HuH-7 (cell line): ENCODE measurements at places on chromosomes 12 and 14.

- no peak for DNase-seq
Measured at GRCh38 chr12:53004582-53004981, 1.7 kb upstream of the EIF4B start.

GRCh38 chr14:40494483-40494882 is 1062.2 kb upstream of the FBXO33 start:
- DNase-seq = no peak

- no peak for DNase-seq
Measured at GRCh38 chr12:1779783-1780182, 40.6 kb upstream of the LRTM2 start.

- no peak for DNase-seq
Measured at GRCh38 chr12:20350026-20350425, 18.3 kb upstream of the PDE3A start.

DNA sequence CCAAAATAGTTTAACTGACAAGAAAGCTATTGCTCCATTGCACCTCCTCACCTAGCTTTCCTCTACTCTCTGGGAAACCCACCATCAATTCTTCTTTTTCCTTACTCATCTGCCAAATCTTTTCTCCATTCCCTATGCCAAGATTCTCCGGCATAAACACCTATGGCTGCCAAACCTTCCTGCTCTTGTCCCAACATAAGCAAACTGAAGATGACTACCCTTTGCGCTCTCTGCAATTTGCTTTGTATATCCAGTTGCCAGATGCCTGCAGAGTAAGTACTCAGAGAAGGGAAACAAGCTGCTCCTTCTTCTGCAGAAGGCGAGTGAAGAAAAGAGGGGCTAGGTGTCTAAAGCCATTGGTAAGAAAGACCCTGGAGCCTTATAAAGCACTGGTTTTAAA is 11.5 kb downstream of the PTGER2 start:
- no peak for DNase-seq

- no peak for DNase-seq
Measured at GRCh38 chr12:124762791-124763593, 100.7 kb downstream of the SCARB1 start.

DNA sequence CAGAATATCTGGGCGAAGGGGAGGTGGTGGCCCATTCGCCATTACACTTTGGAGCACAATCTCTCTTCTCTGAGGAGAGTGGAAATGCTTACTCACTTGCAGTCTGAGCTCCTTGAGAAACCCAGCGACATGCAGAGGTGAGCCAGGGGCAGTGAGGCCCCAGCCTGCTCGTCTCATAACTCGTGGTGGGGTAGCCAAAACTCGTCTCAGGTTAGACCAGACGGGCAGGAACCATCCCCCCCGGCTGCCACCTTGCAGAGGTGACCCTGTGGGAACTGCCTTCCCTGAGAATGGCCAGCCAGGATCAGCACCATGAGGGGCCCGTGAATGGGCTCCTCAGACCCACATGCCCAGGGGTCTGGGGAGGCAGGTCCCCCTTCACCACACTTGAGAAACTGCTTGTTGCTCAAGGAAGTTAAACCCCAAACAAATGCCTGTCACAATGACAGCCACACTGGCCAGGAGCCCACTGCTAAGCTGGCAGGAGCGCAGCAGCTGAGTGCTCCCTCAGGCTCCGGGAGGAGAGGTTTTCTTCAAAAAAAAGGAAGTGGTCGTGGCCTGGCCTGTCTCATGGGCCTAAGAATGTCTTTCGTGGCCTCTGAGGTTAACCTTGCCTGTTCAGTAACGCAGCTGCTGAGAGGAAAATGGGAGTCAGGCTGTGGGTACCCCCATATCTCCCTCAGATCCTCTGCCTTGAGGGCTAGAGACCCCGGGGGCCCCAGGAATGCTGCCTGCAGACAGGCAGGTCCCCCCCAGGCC is 9.2 kb upstream of the ALDH2 start:
- DNase-seq = no peak

GRCh38 chr12:52370926-52371608 is 3.8 kb upstream of the KRT85 start:
- no peak for DNase-seq

- no peak for DNase-seq
Measured at GRCh38 chr12:99804715-99805114, 157.2 kb downstream of the GARIN6 start.

- DNase-seq = no peak
Measured at GRCh38 chr12:63999853-64000252, 155.4 kb downstream of the SRGAP1 start.

- no peak for DNase-seq
Measured at GRCh38 chr14:81485372-81485771, 48.3 kb downstream of the SEL1L start.

GRCh38 chr12:73067616-73068015 is 795.4 kb downstream of the TRHDE start:
- DNase-seq = no peak

DNA sequence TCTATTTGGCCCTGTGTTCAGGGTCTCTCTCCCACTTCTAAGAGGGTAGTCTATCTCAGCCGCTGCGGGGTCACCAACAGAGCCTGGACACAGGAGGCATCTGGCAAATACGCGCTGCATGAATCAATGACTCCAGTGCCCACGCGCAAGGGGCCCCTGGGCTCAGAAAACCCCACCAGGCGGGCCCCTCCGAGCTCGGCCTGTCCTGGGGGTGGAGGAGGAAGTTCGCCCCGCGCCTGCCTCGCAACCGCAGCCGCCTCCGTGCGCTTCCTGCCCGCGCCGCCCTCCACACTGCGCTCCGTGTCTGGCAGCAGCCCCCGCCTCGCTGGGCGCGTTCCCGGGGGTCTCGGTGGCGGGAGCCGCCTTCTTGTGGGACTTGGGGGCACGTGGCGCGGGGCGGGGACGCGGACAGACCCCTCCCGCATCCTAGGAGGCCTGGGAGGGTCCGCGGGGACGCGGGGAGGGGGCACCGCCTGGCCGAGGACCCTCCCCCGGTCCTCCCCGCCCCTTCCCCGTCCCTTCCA is 811 bp upstream of the FBRSL1 start:
- DNase-seq = no peak

- no peak for DNase-seq
Measured at GRCh38 chr14:33259764-33260163, 321.1 kb downstream of the NPAS3 start.

GRCh38 chr12:101115326-101115725 is 94.7 kb downstream of the SLC5A8 start:
- DNase-seq = no peak

- DNase-seq = no peak
Measured at GRCh38 chr14:54267172-54267571, 129.6 kb upstream of the CDKN3 start.

- no peak for DNase-seq
Measured at GRCh38 chr14:51041883-51042282, 53.0 kb downstream of the TRIM9 start.

DNA sequence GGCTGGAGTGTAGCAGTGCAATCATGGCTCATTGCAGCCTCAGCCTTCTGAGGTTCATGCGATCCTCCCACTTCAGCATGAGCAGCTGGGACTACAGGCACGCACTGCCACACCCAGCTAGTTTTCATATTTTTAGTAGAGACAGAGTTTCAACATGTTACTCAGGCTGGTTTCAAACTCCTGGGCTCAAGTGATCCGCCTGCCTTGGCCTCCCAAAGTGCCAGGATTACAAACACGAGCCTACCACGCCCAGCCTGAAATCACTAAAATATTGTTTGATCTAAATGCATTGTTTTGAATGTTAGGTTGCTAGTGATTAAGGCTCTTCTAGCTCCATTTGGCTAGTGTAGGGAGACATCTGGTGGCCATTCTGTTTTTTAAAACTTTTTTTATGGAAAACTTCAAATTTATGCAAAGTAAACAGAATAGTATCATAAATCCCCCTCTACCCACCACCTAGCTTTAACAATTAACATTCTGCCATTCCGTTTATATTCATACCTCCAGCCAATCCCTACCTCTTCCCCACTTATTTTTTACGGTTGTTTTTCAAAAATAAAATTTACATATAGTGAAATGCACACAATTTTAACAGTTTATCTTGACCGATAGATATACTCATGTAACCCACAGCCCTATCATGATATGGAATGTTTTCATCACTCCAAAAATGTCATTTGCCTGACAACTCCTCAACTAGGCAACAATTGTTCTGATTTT is 37.8 kb downstream of the MYO1H start:
- DNase-seq = peak; percentile 20

- DNase-seq = no peak
Measured at GRCh38 chr14:88872976-88873375, 48.5 kb downstream of the TTC8 start.

GRCh38 chr12:123024819-123025391 is 44.4 kb downstream of the ARL6IP4 start:
- DNase-seq = no peak

DNA sequence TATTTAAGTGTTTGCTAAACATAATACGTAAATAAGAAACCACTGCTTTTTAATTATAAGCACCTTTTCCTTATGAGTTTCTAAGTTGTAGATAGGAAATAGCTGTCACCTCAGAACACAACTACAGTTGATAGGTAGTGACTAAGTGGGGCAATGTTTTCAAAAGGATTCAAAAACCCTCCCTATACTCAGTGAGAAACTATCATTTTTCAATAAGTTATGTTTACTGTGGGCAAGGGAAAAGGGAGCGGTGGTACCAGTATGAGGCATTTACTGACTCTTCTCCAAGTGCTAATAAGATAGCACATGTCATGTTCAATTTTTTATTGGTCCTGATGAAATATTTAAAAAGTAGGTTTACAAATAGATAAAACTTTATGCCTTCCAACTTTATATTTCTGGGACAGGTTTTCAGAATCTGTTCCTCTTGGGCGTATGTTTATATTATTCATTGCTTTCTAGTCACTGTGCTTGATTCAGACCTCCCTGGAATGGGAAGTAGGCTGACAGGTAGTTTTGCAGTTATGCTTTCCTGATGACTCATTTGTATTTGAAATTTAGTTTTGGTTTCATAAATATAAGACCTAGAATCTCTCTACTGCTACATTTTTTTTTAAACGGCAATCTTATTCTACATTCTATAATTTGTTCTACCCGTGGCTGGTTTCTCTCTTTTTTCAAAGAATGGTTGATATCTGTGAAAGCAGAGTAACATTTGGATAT is 153.1 kb downstream of the TMEM117 start:
- no peak for DNase-seq

- no peak for DNase-seq
Measured at GRCh38 chr12:52291267-52291935, at the start of gene KRT81. KRT81 (minus strand) TSS chr12:52291534; CDS start chr12:52291465, 69 bp downstream.
